ENCODE measurements at places on chromosomes 13 and 19.

GRCh38 chr13:73223372-73223781 is 164.6 kb downstream of the KLF5 start:
- DNase-seq: no peak
- no peak overlapping the region for H3K4me3 ChIP-seq
- H3K27me3 ChIP-seq: no peaks in the 10 kb centered on the region
- no peak overlapping the region for H3K27ac ChIP-seq
- H3K36me3 ChIP-seq: no peaks in the 10 kb centered on the region
- peaks cover 13% of the 10 kb centered on the region for H3K4me1 ChIP-seq

DNA sequence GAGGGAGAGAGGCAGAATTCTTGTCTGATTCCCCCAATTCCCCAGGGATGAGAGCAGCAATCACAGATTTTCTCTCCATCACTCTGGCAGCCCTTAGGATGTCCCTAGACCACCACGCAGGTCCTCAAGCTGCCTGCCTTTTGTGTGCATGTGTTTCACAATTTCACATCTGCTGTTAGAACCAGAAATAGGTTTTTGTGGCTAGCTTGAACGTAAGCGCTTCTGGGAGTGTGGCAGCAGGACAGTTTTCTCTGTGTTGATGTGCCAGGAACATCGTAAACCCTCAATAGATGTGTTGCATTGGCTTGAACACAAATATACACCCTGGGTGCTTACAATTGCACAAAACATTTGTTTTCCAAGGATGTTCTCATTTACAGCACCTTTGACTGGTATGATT is 78.8 kb upstream of the TMTC4 start:
- no peaks in the 10 kb centered on the region for H3K4me1 ChIP-seq
- no peak for DNase-seq
- H3K27me3 ChIP-seq: no peaks in the 10 kb centered on the region
- no peaks in the 10 kb centered on the region for H3K36me3 ChIP-seq

DNA sequence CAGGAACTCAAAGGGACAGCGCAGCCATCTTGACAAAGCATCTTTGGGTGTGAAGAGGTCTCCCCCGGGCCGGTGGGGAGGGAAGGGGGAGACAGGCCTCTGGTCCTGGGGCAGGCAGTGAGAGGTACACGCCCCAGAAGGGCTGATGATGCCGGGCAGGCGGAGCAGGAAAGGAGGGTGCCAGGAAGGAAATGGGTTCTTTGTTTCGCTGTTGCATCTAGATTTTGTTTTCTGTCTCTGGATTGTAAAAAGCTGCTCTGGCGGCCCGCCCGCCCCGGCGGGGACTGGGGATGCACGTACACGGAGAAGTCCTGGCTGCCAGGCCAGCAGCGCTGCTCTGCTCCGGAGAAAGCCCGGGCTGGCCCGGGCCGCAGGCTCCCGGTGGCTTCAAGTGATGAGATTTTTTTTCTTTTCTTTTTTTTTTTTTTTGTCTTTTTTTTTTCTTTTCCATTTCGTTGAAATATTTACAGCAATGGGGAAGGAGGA is 13.2 kb upstream of the ASF1B start:
- peak; percentile 23 for DNase-seq
- H3K36me3 ChIP-seq: peaks cover 13% of the 10 kb centered on the region
- H3K27ac ChIP-seq: peak overlapping the region; percentile 68
- H3K4me1 ChIP-seq: peaks cover 36% of the 10 kb centered on the region
- no peaks in the 10 kb centered on the region for H3K27me3 ChIP-seq

DNA sequence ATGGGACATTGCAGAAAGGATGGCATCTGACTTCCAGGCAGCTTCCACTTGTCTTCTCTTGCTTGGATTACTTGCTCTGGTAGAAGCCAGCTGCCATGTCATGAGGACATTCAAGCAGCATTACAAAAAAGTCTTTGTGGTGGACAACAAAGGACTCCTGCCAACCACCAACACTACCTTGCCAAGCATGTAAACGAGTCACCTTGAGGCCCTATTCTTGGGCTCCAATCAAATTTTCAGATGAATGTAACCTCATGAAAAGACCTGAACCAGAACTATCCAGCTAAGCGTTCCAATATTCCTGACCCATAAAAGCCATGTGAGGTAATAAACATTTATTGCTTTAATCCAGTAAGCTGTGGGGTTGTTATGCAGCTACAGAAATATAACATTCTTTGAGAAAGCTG is 12.5 kb downstream of the PROSER1 start:
- no peaks in the 10 kb centered on the region for H3K27me3 ChIP-seq
- no peak for DNase-seq
- H3K27ac ChIP-seq: no peak overlapping the region
- no peak overlapping the region for H3K4me3 ChIP-seq

DNA sequence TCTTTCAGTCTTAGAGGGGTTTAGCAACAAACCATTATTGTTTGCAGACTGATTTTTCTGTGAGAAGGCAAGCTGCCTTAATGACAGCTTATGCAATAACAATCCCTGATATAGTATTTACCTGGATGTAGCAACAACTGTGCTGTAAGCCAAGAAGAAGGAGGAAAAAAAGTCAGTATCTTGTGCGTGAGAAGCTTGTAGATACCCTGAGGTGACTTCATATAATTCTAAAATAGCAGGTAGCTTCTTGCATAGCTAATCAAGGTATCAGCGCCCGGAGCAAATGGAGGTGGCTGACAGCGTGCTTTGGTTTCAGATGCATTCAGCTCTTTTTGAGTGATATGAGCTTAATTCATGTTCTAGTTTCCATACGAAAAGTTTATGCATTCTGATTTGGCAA is 309.8 kb downstream of the KLF5 start:
- no peak overlapping the region for H3K4me3 ChIP-seq
- no peaks in the 10 kb centered on the region for H3K36me3 ChIP-seq
- H3K27ac ChIP-seq: no peak overlapping the region

GRCh38 chr19:17873786-17874757 is 2.3 kb downstream of the SLC5A5 start:
- peaks cover 19% of the 10 kb centered on the region for H3K4me1 ChIP-seq
- H3K36me3 ChIP-seq: no peaks in the 10 kb centered on the region
- H3K27me3 ChIP-seq: peaks cover 43% of the 10 kb centered on the region
- no peak overlapping the region for H3K27ac ChIP-seq

GRCh38 chr13:96141032-96141431 is 51.1 kb downstream of the HS6ST3 start:
- no peaks in the 10 kb centered on the region for H3K4me1 ChIP-seq
- DNase-seq: no peak
- no peaks in the 10 kb centered on the region for H3K27me3 ChIP-seq
- no peaks in the 10 kb centered on the region for H3K36me3 ChIP-seq
- H3K4me3 ChIP-seq: no peak overlapping the region

DNA sequence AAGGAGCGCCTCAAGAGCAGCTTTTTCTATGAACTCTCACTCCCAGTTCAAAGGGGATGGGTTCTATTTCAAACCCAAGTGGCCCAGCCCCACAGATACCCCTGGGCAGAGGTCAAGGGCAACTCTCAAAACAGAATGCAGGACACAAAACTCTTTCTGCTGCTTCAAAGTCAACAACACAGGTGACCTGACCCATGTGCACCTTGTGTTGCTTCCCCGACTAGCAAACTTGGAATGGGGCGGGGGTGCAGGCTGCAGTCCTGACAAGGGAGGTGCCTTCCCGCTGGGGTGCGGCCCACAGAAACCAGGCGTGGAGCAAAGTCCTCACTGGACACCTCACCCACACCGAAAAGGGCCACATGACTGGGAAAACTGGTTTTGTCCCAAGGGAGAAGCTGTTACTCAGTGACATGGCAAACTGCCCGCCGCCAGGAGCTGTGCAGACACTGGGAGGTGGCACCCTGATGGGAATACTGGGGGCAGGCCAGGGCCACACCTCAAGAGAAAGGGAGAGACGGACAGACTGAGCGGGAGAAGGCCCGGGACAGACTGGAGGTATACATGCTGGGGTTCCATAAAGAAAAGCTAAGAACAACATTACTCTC is 17.4 kb downstream of the ZC3H4 start:
- peaks cover 83% of the 10 kb centered on the region for H3K36me3 ChIP-seq
- H3K27me3 ChIP-seq: no peaks in the 10 kb centered on the region
- DNase-seq: no peak
- peak overlapping the region; percentile 3 for H3K27ac ChIP-seq
- peaks cover 6% of the 10 kb centered on the region for H3K4me1 ChIP-seq
- no peak overlapping the region for H3K4me3 ChIP-seq

DNA sequence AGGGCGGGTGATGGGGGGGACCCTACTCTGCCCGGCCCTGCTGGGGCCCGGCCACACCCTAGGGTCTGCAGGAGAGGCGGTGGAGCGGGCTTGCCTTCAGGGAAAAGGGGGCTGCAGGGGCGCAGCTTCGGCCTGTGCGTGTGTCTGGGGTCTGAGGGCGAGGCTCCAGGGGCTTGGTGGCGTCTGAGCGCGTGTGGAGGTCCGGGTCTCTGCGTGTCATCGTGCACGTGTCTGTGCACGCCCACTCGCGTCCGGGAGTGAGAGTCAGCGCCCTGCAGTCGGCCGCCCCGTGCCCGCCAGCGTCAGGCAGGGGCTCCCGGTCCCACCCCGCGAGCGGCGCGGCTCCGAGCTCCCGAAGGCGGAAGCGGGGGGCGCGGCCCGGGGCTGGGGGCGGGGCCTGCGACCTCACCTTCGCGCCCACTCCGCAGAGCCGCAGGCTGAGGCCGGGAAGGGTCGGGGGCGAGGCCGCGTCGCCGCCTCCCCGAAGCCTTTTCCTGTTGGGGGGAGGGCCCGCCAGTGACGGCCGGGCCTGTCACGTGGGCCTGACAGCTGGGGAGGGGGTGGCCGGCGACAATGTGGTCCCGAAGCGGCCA is at the start of gene ARHGAP45:
ARHGAP45 (plus strand) TSS at position 420 of the 593 bp plus-strand sequence. CDS start 239 bp downstream, outside the sequence.
- peak within 1 kb of the TSS; percentile 100 for H3K4me3 ChIP-seq
- peak; percentile 40 for DNase-seq
- no peaks in the 10 kb centered on the region for H3K27me3 ChIP-seq
- H3K36me3 ChIP-seq: peaks cover 15% of the 10 kb centered on the region

- no peak overlapping the region for H3K27ac ChIP-seq
- H3K36me3 ChIP-seq: no peaks in the 10 kb centered on the region
- H3K27me3 ChIP-seq: no peaks in the 10 kb centered on the region
- H3K4me1 ChIP-seq: no peaks in the 10 kb centered on the region
Observed at GRCh38 chr13:35888457-35888883, 242.7 kb downstream of the DCLK1 start.

GRCh38 chr19:42184401-42184861 is 33.0 kb downstream of the DEDD2 start:
- H3K4me1 ChIP-seq: peaks cover 61% of the 10 kb centered on the region
- peaks cover 11% of the 10 kb centered on the region for H3K27me3 ChIP-seq
- peak overlapping the region; percentile 53 for H3K4me3 ChIP-seq
- H3K27ac ChIP-seq: peak overlapping the region; percentile 62
